ENCODE measurements at places on chromosomes 2 and 18.

DNA sequence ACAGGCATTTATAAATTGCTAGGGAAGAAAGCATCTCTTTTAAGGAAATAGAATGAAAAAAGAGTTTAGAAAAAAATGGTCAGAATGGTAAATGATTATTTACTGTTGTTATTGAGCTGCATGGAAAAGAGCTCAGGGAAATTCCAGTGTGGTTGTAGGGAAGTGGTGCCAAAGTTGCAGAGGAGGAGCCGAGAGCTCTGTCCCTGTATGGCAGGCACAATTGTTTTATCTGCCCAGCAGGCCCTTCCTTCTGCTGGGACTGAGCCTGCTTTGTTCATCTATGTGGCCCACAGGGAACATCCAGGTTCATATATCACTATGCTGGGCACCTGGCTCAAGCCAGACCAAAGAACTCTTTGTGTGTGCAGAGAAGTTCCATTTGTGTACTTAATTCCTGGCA, 80.8 kb upstream of the AGAP1 start:
- no peak for DNase-seq

DNA sequence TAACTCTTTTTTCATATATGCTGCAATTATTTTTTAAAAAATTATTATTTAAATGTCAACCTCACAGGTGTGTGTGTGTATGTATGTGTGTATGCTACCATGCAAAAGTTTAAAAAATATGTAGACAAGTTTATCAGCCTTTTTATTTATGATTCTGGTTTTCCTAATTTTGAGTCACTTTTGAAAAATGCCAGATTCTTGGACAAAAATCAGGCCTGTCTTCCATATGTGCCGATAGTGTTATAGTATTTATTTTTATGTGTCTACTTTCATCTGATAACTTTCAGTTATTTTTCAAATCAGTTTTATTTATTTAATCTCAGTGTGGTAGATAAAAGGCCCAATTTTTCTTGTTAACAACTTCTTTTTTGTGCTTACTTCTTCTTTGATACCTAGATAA, 176.2 kb downstream of the RDH14 start:
- DNase-seq: no peak

DNA sequence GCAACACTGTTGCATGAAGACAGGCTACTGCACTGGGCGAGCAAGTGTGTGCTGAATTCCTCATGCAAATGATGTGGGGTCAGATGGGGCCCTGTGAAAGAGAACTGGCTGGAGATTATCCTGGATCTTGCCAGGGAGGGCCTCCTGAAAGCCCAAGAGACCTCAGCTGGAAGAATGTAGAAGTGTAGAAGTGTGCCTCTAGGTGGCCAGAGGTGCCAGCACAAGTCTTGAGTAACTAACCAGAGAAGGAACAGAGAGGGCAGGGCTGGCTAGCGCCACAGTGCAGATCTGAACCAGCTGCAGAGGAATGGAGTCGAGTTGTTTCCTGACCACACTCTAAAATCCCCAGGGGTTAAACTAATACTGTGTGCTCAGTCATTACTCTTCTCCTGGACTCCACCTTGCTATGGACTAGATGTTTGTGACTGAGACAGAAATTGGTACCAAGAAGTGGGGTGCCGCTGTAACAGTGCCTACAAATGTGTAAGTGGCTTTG, 399.3 kb downstream of the LRATD1 start:
- DNase-seq: no peak

GRCh38 chr18:9941660-9942059, 27.8 kb downstream of the VAPA start:
- DNase-seq: no peak

DNA sequence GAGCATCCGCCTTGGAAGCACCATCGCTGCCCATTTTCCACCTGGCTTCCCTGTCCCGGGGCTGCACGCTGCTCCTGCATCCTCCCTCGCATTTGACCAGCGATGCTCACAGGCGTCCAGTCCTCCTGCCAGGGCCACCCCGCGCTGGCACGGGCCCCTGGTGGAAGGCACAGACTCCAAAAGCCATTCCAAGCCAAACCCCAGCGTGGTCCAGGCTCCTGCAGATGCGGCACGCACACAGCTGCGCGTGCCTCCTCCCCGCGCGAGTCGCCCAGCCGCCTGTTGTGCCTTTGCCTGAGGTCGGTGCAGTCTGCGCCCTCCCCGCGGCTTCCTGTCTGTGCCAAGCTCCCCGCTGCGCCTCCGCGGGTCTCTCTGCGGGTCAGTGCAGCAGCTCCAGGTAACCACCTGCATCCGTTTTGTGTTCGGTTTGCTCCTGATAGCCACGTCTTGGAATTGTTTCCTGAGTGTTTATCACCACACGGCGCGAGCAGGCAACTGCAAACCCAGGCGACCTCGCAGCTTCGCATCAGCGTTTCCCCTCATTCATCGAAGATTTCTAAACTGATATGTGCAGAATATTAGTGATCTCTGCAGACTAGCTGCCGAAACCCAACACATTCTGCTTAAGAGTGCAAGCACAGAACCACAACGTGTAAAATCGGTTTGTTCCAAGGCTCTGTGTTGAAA, 65.2 kb upstream of the SALL3 start:
- no peak for DNase-seq

DNA sequence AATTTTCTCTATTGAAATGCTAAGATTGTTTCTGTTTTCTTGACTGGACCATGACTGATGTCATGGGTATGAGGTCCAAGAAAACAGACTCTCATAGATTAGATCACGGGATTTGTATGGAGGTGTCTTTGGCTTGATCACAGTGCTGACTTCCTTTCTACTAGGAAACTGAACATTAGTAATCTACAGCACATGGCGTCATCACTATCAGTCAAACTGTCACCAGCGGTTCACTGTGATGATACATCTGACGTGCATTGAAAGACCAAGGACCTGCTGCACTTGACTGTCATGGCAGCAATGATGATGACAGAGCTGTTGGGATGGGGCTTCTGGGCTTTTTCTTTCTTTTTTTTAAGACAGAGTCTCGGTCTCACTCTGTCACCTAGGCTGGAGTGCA, 28.2 kb upstream of the IMPA2 start:
- DNase-seq: no peak

DNA sequence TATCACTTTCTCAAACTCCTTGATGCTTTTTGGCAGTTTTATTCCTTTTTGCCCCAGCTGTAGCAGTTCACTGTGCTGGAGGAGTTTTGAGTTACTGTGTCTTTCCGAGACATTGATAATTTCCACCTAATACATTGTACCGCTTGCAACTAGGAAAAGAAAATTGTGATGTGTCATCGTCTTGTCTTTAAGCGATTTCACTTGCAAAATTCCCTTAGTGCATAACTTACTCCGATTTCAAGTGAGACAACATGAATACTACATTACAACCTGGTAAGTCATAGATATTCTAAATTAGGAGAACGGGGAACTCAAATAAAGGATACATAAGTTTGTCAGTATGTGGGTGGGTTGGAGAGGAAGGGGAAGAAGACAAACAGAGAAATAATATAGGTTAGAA, 340.5 kb upstream of the KYNU start:
- no peak for DNase-seq

DNA sequence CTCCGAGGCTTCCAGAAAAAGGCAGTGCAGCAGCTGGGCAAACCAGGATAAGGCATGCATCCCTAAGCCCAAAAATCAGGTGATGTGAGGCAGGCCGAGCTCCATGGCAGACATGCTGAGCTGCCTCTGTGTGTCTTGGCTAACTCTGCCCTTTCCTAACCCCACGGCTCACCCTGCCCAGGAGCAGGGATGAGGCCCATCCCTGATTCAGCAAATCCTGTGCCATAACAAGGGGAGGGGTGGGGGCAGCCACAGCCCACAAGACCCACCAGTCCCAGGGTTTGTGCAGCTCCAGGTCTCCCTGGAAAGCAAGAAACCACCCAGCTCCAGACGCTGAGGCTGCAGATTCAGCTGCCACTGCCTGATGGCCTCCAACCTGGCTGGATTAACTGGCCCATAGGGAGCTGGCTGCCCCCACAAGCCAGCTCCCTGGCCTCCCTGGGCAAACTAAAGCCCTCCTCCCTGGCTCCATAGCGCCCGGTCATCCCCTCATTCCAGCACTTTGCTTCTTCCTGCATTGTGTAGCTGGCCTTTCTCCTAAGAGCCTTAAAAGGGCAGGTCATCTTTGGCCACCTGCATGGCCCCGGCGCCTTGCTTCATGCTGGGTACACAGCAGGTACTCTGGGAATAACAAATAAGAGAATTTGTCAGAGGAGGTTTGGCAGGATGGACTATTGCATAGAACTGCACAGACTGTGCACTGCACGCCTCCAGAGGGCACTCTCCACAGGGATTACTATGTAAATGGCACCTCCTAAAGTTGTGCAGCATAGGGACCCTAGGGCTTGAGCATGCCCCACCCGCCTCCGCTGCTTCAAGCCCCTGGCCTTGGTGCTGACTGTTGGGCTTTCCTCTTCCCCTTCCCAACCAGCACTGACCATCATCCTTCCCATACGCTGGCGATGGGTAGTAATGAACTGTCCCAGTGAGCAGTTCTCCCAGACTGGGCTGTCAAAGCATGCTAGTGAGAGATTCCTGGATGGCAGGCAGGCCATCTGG, 10.7 kb downstream of the STEAP3 start:
- peak; percentile 12 for DNase-seq

- DNase-seq: no peak
Measured at GRCh38 chr2:217070043-217070430, 210.2 kb upstream of the TNP1 start.

- peak; percentile 51 for DNase-seq
Measured at GRCh38 chr18:63155169-63155852, 164.3 kb downstream of the BCL2 start.

GRCh38 chr2:101737478-101738255, 40.2 kb downstream of the MAP4K4 start:
- DNase-seq: no peak

- DNase-seq: peak; percentile 11
Measured at GRCh38 chr2:58428096-58429013, 187.2 kb upstream of the FANCL start.

GRCh38 chr2:156332284-156332533, 312 bp downstream of the NR4A2 start:
- no peak for DNase-seq

GRCh38 chr18:49207361-49207760, 253.1 kb downstream of the DYM start:
- DNase-seq: no peak

DNA sequence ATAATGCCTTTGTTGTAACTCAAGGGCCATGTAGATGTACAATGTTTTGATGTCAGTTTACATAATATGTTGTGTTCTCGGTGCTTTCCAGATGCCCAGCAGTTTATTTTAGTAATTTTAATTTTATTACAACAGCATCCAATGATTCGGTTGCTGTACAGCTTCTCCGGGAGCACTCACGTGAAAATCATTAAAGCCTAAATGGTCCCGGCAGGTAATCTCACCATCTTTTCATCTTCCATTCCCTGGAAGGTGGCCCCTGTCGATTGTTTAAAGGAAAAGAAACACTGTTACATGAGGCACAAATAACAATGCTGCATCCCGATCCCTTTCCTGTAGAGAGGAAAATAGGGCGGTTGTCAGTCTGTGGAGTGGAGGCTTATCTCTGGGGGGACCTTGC, 498.1 kb downstream of the SLC4A3 start:
- DNase-seq: no peak

DNA sequence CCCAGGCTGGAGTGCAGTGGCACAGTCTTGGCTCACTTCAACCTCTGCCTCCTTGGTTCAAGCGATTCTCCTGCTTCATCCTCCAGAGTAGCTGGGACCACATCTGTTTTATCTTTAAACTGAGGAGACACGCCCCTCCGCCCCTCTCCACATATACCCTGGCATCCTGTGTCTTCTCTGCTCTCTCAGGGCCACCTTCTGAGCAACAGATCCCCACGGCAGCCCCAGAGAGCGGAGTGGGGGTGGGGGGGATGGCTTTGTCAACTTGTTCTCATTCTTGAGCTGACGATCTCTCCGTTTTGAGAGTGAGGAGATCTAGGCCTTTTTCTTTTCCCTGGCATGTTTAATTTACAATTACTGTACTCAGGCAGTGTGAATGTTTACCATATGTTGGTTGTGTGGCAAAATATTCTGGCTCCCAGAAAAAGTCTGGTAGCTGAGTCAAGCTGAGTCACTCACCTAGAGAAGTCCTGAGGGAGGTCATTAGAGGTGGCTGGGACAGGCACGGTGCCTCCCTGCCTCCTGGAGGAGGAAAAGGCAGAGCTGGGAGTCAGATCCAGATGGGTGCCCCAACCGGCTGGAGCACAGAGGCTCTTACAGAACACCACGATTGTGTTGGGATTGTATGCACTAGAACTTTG, 19.5 kb upstream of the ID2 start:
- DNase-seq: peak; percentile 36

DNA sequence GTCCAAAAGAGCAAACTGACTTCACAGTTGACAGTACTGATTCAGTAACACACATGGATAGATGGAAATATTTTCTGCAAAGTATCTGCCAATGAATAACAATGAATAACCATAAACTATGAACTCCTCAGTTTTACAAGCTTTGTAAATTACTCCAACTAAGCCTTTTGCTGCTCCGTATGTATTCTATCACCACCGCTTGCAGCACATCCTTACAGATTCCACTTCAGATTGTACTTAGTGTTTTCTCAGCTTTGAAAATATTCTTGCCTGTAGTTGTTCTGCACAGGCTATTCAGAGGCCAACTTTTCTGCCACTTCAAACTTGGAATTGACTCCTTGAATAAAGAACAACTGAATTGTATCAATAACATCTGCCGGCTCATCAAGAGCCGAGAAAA, 36.2 kb downstream of the TLK1 start:
- no peak for DNase-seq

- no peak for DNase-seq
Measured at GRCh38 chr2:136238286-136239078, 120.5 kb upstream of the CXCR4 start.

- DNase-seq: no peak
Measured at GRCh38 chr2:160695402-160696086, 201.9 kb upstream of the RBMS1 start.

DNA sequence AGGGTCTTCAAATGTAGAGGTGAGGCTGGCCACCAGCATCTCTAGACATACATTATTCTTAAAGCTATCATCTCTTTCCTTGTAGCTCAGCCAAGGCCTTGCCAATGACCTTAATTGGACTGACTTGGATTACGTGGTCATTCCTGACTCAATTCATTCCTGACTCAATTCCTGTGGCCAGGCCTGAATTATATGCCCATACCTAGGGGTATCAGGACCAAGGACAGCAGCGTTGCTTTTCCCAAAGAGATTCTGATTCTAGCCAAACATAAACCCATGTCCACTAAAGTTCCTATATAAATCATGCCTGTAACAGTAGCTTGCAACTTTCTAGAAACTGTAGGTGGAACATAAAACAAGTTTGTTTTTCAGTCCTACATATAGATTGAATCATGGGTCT, 231.7 kb downstream of the ARL6IP6 start:
- peak; percentile 22 for DNase-seq

- DNase-seq: no peak
Measured at GRCh38 chr2:70939839-70940580, 4.3 kb downstream of the ATP6V1B1 start.

Measured in NCI-H460 (cell line).